ENCODE measurements at places on chromosomes 7 and 10.

DNA sequence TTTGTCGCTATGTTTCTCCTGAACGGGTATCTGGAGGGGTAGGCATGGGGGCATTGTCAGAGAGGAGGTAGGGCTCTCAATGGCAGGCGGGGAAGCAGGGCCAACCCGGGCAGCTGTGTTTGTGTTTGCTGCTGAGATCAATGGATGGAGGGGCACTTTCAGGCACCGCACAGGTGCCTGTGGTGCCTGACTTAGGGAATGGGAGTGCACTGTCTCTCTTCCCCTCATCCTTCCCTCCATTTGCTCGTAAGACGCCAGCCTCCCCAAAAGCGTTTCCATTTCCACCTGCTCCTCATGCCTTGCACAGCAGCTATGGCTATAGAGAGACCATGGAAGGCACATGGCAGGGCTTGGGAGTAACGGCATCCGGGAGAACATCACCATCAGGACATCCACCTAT, 615.9 kb upstream of the FOXK1 start:
- DNase-seq = no peak

- DNase-seq = no peak
Observed at GRCh38 chr10:32084185-32084851, 28.1 kb upstream of the KIF5B start.

DNA sequence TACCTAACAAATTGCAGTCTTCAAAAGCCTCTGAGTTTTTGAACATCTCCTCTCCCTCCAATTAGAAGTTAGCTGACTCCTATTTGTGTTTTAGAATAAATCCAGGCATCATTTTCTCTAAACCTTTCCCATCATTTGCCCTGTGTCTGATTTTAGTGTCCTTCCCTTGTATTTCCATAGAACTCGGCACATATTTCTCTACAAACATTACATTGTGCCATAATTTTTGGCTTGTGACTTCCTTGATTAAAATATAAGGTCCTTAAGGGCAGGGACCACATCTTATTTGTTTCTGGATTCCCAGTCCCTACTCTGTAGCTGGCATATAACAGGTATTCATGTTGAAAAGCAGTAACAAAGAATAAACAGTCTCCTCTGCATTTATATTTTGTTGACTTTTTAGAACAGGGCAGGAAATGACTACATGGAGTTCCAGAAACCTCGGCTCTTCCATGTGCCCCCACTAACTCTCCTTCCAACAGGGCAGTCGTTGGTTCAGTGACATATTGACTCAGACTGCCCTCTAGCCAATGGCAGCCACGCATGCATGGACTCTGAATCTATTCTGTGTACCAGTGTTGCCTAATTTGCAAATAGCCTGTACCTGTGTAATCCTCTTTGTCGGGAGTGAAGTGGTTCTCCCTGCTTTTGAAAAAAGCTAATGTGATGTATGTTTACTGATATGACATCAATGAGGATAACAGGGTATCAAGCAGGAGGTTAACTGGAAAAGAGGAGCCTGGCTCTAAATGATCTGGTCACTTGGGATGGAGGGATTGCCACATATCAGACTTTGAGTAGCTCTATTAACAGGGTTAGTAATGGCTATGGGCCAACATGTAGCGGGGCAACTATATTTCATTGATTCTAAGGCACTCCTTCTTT, 19.8 kb upstream of the CPN1 start:
- no peak for DNase-seq

DNA sequence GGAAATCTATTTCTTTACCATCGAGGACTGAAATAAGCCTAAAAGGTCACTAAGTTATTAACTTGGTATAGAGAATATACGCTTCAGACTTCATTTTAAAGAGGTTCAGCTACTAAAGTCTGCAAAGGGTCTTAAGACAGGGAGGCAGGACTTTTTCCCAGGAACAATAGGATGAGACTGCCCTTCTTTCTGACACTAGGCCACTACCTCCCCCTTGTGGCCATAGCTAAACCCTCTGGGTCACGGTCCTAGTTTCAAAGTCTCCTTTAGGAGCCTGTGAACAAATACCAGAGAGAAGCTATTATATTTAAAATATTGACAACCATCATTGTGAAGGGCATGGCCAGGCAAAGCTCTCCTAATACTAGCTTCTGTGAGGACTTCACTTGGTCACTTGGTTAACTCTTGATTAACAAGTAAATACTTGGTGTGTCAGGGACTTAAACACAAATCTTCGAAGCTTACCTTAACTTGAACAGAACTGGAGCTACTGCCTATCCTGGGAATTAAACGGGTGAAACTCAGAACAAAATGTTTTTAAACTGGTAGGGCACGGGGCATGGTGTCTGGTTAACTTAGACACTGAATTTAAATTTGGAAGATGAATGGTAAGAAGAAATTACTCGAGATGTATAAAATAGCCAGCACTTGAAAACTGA, 75.6 kb downstream of the CCDC6 start:
- DNase-seq = peak; percentile 1

DNA sequence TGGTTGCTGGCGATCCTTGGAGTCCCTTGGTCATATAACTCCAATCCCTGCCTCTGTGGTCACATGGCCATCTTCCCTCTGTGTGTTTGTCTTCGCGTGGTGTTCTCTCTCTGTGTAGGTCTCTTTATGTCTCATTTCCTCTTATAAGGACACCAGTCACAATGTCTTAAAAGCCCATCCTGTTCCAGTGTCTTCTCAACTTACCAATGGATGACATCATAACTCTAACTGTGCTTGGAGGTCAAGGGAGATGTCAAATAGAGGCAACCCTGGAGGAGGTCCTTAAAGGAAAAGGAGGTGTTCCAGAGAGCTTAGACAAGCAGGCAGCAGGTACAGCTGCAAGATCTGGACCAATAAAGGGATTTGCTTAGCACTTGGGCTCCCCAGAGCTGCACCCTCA, 143.0 kb downstream of the BUB3 start:
- DNase-seq = no peak

DNA sequence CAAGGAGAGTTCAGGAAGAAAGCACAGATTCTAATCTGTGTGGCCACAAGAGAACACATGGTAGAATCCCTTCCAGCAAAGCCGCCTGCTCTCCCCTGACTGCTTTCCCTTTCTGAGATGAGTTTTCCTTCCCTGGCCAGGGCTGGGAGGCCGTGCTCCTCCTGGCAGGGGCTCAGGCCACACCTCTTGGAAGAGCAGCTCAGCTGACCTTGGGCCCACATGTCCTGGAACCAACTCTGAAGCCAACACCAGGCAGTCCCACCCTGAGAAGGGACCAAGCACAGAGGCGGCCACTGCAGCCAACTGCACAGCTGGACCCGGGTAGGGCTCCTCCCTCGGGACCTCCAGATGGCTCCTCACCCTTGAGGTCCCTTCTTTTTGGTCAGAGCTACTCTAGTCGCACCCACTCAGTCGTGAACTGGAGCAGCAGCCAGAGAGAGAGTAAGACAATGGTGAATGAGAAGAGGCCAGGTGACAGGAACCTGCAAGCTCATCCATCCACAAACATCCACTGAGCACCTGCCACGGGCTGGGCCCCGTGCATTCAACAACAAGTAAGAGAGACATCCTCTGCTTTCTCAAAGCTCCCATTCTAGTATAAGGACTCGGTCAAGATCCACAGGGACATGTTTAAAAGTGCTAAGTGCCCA, 40.3 kb downstream of the FAM53B start:
- no peak for DNase-seq

GRCh38 chr7:1887251-1887650, 217.2 kb downstream of the ELFN1 start:
- DNase-seq = no peak

DNA sequence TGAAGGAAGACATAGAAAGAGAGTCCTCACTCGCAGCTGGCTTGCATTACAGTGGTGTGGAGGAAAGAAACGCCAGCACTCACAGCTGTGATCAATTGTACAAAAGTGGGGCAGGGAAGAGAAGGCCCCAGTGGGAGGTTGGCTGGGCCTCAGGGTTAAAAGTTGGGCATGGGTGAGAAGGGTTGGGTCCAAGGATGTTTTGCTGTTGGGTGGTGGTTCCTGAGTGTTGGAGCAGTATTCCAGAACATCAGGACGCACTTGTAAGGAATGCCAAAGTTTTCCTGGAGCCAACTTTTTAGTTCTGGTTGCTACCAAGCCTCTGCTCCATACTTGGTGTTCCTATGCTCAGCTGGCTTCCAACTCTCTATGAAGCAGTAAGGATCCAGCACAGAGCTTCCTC, 55.4 kb upstream of the MKRN1 start:
- no peak for DNase-seq

DNA sequence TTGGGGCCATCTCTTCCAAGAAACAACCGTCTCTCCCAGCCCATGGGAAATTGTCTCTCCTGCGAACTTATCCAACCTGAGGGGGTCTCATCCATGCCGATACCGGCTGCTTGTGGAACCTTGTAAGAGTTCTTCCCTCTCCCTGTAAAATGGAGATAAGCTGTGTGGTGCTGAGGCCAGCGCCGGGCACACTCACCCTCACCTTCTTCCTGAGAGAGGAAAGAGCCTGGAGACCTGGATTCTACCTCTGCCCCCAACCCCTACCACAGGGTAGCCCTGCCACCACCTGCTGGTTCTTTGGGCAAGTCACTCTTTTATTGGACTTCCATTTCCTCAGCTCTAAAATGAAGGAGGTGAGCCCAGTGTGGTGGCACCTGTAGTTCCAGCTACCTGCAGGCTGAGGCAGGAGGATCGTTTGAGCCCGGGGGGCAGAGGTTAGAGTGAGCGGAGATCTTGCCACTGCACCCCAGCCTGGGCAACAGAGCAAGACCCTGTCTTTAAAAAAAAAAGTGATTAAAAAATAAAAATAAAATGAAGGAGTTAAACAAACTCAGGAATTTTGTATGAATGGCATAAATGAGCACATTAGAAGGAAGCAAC, 38.4 kb upstream of the PSAP start:
- DNase-seq = no peak

DNA sequence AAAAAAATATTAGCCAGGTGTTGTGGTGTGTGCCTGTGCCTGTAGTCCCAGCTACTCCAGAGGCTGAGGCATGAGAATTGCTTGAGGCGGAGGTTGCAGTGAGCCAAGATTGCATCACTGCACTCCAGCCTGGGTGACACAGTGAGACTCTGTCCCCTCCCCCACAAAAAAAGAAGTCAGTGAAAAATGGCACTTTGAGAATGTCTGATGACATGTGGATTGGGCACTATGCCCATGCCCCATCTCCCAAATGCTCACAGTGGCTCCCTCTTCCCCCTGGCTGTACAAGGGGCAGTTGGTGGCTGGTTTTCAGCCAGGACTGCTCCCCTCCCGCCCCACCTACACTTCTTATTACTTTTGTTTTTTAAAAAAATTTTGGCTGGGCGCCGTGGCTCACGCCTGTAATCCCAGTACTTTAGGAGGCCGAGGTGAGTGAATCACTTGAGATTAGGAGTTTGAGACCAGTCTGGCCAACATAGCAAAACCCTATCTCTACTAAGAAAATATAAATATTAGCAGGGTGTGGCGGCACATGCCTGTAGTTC, 26.1 kb downstream of the IL15RA start:
- no peak for DNase-seq

DNA sequence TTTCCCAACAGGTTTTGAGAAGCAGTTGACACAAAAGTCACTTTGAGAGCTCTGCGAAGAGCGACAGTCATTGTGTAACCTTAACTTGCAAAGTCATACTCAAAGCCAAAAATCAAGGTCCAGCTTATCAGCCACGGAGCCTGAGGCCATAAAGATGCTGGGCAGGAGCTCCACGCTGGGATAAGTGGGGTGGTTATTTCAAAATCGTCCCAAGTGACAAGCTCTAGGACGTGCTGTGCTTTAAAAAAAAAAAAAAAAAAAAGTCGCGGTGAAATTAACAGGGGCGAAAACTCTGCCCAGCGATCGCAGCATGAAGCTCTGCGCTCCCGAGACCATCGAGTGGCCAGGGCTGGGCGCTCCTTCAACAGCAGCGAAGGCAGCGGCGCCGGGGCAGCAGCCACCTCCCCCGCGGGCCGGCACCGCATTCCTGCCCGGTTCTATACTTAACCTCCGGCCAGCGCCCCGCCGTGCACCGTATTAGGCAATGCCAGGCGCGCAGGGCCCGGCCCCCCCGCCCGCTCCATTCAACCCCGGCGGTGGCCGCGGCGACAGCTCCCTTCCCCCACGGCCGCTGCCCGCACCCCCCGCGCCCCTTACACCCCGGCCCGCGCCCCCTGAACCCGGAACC, 657 bp downstream of the HACD1 start:
- no peak for DNase-seq

DNA sequence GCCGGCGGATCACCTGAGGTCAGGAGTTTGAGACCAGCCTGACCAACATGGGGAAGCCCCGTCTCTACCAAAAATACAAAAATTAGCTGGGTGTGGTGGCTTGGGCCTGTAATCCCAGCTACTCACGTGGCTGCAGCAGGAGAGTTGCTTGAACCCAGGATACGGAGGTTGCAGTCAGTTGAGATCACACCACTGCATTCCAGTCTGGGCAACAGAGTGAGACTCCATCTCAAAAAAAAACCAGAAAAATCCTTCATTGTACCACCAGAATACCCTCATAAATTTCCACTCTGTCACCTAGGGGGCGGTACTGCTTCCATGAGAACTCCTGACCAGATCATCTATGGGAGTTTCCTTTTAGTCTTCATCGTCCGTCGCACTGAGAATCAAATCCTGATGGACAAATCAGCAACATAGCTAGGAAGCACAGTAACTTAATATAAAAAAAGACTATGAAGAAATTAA, 225.8 kb upstream of the KLF14 start:
- DNase-seq = no peak

DNA sequence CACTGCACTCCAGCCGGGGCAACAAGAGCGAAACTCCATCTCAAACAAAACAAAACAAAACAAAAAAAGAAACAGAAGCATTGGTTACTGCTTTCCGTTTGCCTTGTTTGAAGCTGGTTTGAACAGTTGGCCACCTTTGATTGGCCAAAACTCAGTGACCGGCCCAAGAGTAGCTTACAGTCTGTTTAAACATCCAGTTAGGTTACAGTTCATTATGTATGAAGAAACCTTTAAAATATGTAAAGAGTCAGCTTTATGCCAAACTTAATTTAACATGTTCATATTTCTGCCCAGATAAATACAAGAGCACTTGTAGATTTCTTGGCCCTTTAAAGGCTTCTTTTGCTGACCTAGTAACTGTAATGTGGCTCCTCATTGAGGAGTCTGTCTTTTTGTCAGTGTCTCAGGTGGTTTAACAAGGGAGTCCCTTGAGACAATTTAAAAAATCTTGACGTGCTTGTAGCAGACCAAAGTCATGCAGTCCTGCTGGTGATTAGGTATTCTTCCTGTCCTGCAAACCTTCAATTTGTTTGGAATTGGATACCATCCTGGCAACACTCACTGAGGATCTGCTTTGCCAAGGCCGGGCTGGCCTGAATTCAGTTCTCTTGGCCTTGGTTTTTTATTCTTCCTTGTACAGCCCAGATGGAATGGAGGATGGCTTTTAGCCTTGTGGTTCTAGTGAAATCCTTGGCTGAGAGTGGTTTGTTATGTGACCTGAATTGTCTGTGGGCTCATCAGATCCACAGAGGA, 128.9 kb downstream of the PLXDC2 start:
- no peak for DNase-seq
